ENCODE measurements at places on chromosomes 2 and 18.

DNA sequence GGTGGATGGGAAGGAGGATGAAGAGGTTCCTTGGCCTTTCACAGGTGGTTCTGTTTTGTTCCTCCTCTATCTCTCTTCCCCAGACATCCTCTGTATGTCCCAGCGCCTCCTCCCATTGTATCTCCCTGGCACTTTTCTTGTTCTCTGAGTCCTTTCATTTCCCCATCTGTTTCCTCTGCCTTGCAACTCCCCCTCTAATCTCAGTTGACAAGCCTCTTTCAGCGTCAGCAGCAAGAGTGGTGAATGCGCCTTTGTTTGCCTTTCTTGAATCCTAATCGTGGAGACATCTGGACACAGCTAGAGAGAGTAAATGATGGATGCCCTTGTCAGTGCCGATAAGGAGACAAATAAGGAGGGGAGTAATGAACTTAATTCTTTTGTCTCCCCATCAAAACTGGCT lies 167.0 kb downstream of the NDUFA10 start:
- no peak for DNase-seq

DNA sequence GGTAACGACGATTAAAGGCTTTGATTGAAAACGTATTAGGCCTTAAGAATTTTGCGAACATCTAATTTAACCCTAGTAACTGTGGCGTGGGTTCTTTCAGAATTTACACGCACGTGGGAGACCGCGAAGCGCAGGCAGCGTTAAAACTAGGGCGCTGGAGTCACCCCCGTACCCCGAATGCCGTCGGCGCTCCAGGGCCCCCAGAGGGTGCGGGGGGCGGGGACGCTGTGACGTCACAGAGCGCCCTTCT lies 673 bp upstream of the SMCHD1 start:
- peak; percentile 18 for DNase-seq

GRCh38 chr2:44450082-44450481 lies 88.3 kb downstream of the CAMKMT start:
- no peak for DNase-seq

GRCh38 chr2:188146888-188147287 lies 144.8 kb upstream of the GULP1 start:
- no peak for DNase-seq

DNA sequence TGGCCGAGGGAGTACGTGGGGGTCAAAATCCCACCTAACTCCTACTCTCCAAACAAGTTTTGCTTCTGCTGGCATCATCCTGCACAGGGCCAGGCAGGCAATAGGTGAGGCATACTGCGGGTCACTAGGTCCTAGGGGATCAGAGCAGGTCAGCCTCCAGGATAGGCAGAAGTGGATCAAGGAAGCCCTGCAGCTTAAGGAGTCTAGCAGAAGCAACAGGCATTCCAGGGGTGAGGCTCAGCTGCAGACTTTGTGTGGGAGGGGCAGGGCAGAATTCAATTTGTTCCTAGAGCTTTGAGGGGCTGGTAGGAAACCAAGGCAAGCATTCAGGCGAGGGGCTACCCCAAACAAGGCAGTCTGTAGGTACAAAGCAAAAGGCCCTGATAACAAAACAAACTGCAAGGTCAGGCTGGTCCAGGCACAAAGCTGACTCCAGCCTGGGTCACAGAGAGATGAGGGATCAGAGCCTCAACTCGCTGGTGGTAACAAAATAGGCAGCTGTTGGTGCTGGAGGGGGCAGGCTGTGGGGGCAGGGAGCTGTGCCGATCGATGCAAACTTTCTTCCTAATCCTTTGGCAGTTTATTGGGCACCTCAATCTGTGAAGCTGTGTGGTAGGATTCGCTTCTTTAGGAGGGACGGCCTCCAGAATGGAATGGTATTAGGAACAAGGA lies 101.4 kb upstream of the STPG4 start:
- no peak for DNase-seq

DNA sequence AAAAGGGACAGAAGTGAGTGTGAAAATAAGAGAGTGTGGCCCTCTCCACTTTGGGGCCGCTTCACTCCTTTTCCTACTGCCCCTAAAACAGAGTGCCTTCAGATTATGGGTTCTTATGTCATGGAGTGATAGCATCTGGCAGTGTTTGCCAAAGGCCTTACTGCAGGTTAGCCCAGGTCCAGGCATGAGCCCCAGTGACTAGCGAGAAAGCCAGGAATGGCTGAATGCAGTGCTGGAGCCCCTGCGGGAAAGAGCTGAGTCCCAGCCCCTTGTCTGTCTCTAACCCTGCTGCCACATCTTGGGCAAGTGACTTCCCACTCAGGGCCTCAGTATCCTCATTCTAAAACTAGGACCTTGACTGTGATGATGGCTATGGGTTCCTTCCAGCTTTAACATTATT lies 6.0 kb downstream of the IGFBP5 start:
- DNase-seq, result no peak

GRCh38 chr2:69933254-69933828 lies 18.4 kb downstream of the MXD1 start:
- no peak for DNase-seq

DNA sequence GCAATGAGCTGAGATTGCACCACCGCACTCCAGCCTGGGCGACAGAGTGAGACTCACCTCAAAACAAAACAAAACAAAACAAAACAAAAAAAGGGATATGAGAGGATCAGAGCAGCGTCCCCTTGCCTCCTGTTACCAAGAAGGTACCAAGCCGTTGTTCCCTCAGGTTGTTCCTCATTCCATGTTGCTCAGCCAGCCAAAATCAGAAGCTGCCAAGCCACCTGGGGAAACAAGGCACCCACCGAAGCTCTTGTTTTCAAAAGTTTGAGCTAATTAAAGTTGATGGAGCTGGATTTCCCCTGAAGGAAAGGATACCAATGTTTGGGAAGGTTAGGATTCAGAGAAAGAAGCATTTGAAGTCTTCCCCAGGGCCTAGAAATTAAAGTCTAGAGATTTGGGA lies 21.8 kb upstream of the STEAP3 start:
- DNase-seq, result no peak

DNA sequence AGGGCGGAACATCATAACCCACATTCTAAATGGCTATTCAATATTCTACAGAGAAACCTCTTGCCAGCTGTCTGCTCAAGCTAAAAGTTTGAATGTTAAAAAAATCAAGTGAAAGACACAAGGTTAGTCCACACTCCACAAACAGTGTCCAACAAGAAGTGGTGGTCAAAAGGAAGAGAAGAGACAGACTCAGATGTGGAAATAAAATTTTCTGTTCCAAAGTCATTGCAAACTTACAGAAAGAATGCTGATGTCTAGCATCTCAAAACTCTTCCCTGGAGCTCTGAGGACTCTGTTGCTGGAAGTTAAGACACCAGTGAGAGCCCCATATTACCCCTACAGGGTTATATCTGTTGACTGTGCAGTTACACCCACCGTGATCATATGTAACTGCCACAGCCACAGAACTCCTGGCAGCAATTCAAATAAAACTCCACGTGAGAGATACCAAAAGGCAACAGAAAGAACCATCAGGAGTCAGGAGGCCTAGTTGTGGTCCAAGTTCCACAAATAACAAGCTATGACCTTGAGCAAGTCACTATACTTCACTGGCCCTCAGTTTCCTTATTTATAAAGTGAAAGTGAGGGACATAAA lies 60.9 kb downstream of the AAK1 start:
- peak; percentile 63 for DNase-seq

- DNase-seq, result no peak
Measured at GRCh38 chr2:2244508-2244907, 86.6 kb downstream of the MYT1L start.

All from fibroblast of the aortic adventitia (primary cell).